ENCODE measurements at places on chromosomes 1 and 21. TPM values are rescaled to one million over a fixed set of nuclear protein-coding genes. Genes with fewer than 3 reads are reported as not detected.

GRCh38 chr1:165354739-165355138 lies 1.8 kb downstream of the LMX1A start:
- no peak for DNase-seq

- DNase-seq = no peak
Measured at GRCh38 chr1:109863667-109864046, 47.0 kb upstream of the CSF1 start.

DNA sequence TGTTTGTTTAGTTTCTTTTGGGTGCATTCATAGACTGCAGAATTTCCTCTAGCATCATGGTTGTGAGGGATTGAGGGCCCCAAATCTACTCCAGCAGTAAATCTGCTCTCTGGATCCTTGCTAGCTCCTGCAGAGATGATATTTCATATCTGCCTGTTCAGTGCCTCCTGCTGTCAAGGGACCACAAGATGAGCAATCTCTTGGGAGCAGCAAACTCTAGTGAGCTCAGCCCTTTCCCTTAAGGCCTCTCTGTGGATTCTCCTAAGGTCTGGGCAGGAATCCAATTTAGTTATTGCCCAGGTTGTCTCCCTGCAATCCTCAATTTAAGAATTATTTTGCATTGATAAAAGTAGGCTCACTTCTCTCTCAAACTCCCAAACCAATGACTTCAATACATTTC lies 76.9 kb downstream of the RGS18 start:
- DNase-seq = no peak

The RPE65 gene
- not detected for total RNA-seq

The RXFP4 gene
- not detected for total RNA-seq

Data from mucosa of gallbladder (tissue), 1 donor.